Activated T-helper 9 cell treated with anti-CD3 and anti-CD28 coated beads, Interleukin-2, amount 50 U/mL, for 16 hours (primary cell): ENCODE measurements at places on chromosomes 1 and 21.

DNA sequence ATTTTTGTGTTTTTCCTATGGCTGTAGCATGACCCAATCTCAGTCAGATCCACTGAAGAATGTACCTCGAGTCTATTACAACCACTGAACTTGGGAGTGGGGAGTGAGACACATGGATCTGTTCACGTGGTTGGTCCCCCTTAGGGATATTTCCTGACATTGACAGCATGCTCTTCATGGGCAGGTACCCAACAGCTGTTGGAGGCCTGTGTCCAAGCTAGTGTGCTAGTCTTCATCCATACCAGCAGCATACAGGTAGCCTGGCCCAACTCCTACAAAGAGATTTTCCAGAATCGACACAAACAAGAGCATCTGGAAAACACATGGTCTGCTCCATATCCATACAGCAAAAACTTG lies 34.2 kb upstream of the HSD3B1 start:
- no peak for DNase-seq

GRCh38 chr1:35725596-35725995 lies 6.9 kb upstream of the C1orf216 start:
- no peak for DNase-seq

DNA sequence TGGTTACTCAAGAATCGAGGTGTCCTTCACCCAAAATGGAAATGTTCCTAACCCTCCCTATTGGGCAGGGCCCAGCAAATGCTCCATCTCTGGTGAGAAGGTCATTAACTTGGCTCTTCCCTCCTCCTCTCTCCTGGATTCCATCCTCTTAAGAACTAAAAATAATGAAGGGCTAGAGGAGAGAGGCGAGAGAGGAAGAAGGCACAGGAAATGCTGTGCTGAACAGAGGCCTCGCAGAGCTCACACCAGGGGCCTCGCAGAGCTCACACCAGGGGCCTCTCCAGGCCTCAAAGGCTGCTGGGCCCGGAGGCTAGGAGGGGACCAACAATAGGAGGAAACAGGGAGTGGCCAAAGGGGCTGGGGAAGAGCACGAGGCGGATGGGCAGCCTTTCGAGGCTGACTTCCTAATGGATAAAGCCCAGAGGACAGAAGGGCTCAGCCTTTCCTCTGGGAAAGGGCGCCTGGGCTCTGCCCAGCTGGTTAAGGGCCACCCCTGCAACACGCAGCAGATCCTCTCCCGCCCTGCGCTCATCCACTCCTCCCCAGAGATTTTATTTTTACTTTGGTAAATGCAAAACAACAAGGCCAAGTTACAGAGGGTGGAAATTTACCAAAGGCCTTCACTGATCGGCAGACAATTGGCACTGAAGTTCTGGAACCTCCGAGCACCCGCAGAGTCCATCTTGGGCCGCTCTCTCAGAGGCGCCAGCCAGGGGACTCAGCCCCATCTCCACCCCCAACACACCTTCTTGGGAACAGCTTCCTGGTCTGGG lies 78.5 kb downstream of the ITPKB start:
- DNase-seq, result no peak

- no peak for DNase-seq
Observed at GRCh38 chr1:222373216-222373615, 174.7 kb downstream of the HHIPL2 start.

- DNase-seq, result no peak
Observed at GRCh38 chr1:204751480-204751879, 65.9 kb upstream of the LRRN2 start.

DNA sequence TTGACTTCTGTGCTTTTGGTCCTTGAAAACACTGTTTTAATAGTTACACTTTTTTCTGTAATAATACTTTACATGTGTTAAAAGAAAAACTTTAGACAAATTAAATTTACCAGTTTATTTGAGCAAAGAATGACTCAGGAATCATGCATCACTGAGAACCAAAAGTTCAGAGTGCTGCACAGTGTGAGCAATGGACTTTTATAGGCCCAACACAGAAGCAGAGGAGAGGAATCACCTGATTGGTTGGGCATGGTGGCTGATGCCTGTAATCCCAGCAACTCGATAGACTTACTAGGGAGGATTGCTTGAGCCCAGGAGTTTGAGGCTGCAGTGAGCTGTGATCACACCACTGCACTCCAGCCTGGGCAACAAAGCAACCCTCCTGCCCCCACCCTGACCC lies 29.3 kb downstream of the ZNF648 start:
- DNase-seq, result no peak

GRCh38 chr1:26693599-26694572 lies 1.9 kb upstream of the ARID1A start:
- no peak for DNase-seq

- no peak for DNase-seq
Observed at GRCh38 chr1:226656601-226657277, 82.3 kb downstream of the ITPKB start.

DNA sequence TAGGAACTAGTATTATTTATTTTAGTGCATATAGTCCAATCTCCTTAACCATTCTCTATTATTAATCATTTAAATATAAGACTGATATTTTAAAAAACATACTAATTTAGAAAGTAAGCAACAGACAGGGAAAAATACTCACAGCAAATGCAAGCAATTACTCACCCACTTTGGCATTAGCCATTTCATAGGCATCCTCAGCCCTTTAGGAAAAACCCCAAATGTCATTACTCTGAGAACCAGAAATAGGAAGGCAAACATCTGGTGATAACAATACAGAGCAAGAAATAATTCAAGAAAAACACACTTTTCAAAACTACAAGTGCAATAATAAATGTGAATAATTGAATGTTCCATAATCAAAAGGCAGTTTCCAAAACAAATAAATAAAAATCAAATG lies 545.1 kb downstream of the PLPP3 start:
- DNase-seq, result no peak

GRCh38 chr21:31731056-31731856 lies 662 bp downstream of the SCAF4 start:
- peak; percentile 36 for DNase-seq

- DNase-seq, result no peak
Observed at GRCh38 chr1:217895841-217896240, 264.7 kb downstream of the SPATA17 start.
